Activated naive CD8-positive, alpha-beta T cell treated with anti-CD3 and anti-CD28 coated beads for 36 hours (primary cell): ENCODE measurements at places on chromosomes 11 and 22.
A peak's percentile ranks its signal among the peaks of the same experiment; 100 is the strongest.

GRCh38 chr22:43133401-43133800, 9.8 kb downstream of the MCAT start:
- DNase-seq = no peak

- DNase-seq = no peak
Observed at GRCh38 chr11:64453466-64453865, 94.5 kb downstream of the RPS6KA4 start.

GRCh38 chr22:39207141-39208012, 37.4 kb downstream of the PDGFB start:
- no peak for DNase-seq

GRCh38 chr11:133907841-133908241, 48.9 kb downstream of the IGSF9B start:
- no peak for DNase-seq

- DNase-seq = no peak
Observed at GRCh38 chr11:30424844-30425243, 101.9 kb downstream of the ARL14EP start.

GRCh38 chr11:132714859-132715440, 817.4 kb downstream of the OPCML start:
- DNase-seq = no peak

DNA sequence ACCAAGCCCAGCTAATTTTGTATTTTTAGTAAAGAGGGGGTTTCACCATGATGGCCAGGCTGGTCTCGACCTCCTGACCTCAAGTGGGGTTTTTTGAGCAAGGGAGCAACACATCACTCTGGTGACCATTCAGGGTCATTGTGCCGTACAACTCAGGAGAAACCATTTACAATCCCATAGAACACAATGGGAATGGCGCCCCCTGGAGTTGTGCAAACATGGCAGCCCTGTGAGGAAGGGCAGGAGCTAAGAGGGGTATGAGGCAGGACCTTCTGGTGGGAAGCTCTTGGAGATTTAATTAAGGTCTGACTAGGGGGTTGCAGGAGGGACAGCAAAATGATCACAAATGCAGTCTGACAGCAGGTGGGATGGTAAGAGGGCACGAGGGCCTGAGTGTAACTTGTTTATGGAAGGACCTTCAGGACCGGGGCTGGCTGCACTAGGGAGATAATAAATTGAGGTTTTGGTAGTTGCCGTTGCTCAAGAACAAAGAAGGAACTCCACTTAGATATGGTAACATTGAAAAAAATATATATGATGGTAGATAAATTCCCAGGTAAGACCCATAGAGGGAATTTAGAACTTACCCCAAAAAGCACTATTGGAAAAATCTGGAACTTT, 9.1 kb upstream of the CSF2RB start:
- DNase-seq = no peak

- DNase-seq = no peak
Observed at GRCh38 chr11:7523416-7524210, 9.8 kb downstream of the PPFIBP2 start.

- no peak for DNase-seq
Observed at GRCh38 chr11:131867457-131868257, 497.2 kb downstream of the NTM start.

- DNase-seq = peak; percentile 24
Observed at GRCh38 chr11:15941206-15941770, 415.1 kb downstream of the SOX6 start.

GRCh38 chr11:27718863-27719545, 18.7 kb upstream of the BDNF start:
- no peak for DNase-seq

DNA sequence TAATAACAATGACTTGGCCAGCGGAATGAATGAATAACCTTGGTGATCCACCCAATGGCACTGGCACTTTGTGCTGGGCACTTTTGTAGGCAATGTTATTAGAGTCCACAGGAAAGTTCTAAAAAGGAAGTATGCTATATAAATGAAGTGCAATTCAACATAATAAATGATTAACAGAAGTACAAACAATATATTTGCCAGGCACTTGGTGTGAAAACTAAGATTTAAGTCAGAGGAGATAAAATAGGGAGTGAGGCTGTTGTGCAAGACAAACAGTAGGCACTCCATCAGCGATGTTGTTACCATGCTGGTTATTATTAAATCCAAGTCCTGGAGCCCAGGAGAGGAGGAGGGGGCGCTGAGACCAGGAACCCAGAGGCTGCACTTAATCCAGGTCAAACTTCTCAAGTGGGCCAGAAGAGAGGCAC, 173.8 kb downstream of the LARGE1 start:
- DNase-seq = no peak

GRCh38 chr22:42169055-42169469, 38.5 kb upstream of the CYP2D6 start:
- peak; percentile 64 for DNase-seq

- no peak for DNase-seq
Observed at GRCh38 chr22:24728790-24729637, 45.5 kb downstream of the PIWIL3 start.

DNA sequence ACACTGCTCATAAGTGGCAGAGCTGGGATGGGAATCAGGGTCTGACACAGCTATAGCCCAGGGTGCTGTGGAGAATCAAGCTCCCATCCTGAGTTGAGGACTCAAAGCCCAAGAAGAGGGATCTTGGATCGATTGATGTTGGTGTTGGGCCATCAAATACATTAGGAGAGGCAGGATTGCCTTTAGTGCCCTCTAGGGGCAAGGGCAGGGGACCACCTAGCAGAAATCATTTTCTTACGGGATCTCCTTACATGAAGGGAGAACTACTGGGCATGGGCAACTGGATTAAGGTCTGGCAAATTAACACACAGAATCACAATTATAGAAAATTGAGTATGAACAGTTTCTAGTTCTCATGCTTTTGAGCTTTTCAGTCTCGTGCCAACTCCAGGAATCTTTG, 24.9 kb upstream of the EMSY start:
- DNase-seq = no peak

DNA sequence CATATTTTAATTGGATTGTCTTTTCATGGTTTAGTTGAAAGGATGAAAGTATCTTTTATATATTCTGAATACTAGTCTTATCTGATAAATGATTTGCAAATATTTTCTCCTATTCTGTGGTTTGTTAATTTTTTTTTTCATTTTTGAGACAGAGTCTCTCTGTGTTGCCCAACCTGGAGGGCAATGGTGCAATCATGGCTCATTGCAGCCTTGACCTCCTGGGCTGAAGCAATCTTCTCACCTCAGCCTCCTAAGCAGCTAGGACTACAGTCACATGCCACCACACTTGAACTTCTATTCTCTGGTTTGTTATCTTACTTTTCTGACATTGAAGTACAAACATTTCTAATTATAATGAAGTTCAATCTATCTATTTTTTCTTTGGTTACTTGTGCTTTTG, 30.0 kb upstream of the FAR1 start:
- DNase-seq = no peak

- peak; percentile 8 for DNase-seq
Observed at GRCh38 chr11:102110761-102111010, 439 bp downstream of the YAP1 start.

- DNase-seq = no peak
Observed at GRCh38 chr22:30665786-30666185, 1.9 kb downstream of the DUSP18 start.

DNA sequence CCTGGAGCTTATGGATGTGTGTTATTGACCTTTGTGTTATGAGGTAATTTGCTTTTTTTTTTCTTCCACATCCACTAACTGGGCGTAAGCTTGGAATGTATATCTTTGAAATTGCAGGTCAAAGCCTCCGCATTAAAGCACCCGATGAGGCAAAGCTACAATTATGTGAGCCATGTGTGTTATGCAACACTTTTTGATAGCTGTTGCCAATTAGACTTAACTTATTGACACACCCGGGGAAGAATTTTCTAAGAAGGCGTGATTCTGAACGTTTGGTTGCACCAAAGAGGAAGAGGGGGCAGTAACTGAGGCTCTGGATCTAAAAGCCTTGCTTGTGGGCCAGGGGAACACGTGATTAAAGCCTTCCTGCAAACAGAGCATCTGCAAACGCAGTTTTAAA, 610 bp upstream of the TEX12 start:
- DNase-seq = no peak

GRCh38 chr11:75591371-75591770, 29.3 kb downstream of the SERPINH1 start:
- DNase-seq = no peak

GRCh38 chr11:26949846-26950245, 44.1 kb upstream of the FIBIN start:
- no peak for DNase-seq

DNA sequence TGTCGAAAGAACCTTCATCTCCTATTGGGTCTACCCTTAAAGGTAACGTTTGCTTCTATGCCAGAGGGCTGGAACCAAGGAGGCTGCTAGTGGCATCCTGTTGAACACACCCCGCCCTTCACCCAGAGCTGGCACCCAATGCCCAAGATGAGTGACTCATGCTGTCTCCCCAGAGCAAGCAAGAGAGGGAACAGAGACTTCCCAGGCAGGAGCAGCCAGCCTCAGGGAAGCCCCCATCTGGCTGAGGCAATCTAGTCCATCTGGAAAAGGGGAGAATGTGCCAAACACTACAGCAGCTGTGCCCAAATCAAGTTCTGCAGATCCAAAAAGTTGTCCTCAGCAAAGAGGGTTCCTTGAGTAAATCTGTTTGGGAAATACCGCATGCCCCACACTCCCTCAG, 91.9 kb upstream of the TP53I11 start:
- DNase-seq = no peak

DNA sequence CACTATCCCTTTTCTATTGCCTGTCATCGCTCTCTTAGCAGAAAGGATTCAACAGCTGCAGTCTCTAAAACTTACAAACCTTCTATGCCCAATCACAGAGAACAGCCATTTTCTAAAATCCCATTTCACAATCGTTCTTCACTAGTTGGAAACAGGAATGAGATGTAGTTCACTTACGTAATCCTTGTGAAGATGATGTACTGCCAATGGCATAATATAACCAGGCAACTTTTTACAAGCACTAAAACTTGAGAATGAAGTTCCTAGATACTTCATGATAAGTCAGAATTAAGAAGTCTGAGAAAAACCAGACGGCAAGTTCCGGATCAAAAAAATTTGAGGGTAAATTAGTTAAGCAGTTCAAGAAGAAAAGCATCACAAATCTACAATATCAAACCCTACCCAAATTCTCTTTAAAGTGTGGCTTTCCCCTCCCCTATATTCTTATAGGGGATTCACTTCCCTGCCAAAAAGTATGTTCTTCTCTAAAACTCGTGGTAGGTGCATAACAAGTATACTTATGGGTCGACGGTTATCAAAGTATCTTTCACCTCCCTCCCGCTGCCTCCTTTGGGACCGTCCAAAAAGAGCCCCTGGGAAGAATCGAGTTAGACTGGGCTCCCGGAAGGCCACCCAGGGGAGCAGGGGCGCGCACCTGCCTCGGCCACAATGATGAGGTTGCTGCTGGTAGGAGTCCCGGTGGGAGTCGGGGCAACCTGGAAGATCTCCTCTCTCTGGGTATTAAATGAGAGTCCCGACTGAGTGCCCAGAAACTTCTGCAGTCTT, 666 bp downstream of the MSANTD4 start:
- DNase-seq = no peak

DNA sequence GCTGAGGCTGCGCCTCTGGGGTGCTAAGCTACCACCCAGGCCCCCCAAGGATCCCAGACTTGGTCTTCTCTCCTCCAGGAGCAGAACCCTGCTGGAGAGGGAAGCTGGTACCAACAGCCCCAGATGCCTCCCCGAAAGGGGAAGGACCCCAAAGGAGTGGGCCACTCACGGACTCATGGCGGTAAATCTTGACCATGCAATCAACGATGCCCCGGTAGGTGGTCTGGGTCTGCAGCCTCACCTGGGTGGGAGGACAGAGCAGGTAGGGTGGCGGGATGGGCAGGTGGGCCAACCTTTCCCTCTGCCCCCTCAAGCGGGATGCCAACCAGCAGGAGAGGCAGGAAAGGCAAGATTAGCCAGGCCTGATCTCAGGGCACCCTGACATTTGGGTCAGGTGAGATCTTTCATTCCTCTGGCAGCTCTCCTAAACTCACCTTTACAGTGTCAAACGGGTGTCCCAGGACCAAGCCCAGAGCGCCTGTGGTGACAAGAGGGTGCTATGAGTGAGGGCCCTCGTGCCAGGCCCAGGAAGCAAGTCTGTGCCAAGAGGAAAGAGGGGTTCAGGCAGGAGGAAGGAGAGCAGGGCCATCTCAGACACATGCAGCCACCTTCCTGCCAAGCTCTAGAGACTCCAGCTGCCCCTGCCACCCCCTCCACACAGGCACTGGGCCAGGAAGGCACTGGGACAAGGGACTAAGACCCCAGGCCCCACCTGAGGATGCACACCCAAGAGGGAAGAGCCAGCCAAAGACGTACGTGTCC, 2.6 kb downstream of the SLC25A45 start:
- DNase-seq = no peak

DNA sequence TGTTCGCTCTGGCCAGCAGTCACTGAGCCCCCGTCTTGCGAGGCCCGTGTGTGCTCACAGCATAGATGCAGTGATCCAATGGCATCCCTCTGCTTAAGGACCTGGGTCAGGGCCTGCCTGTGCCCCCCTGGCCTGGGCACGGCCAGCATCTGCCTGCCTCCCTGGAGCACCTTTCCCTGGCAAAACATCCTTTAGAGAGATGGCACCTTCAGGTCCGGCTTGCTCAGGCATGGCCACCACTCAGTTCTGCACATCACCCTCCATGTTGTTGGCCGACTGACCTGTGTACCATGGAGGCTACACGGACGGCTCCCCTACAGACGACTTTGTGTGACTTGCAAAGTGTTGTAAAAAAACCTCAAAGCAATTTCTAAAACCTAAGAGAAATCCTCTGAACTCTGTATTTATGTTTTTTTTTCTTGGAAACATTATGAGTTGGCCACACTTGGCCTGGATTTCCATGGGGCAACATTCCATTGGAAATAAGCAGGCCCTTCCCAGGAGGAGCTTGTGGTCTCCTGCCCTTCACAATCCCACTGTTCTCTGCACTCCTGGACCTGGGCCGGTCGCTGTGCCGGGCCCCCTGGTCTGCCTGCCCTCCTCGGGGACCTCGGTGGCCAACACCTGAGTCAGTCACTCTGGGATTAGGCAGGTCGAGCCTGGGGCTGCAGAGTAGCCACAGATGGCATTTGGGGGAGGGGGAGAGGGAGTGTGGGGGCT, 592.4 kb downstream of the TBC1D22A start:
- DNase-seq = no peak

- no peak for DNase-seq
Observed at GRCh38 chr11:46505741-46506482, 87.9 kb downstream of the AMBRA1 start.

DNA sequence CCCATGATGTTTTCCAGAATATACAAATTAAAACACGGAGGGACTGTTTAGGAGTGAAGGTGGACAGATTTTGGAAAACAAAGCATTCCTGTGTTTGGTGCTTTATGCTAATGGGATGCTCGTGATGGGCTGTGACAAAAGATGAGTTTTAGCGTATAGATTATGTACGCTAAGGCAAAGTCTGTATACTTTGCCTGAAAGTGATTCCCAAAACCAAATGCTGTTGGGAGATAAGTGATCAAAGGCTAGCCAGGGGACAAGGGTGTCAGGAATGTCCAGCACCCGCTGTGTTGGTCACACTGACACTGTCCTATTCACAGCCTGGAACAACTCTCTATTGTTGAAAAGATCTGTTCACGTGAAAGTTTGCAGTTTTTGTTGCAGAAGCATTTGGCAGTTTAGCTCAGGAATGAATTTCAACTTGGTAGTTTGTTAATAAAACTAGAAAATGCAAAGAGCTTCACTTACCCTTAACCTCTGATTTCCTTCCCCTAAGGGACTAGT, 1.5 kb downstream of the JAM3 start:
- DNase-seq = no peak
